ENCODE measurements at places on chromosomes 13 and 19.

GRCh38 chr13:49587311-49587847 is 2.0 kb upstream of the RCBTB1 start:
- no peak for DNase-seq

GRCh38 chr13:64197232-64197631 is 2781.6 kb upstream of the PCDH20 start:
- DNase-seq = no peak

GRCh38 chr13:113581871-113582270 is 2.7 kb upstream of the TFDP1 start:
- DNase-seq = no peak

GRCh38 chr19:54561840-54562239 is 11.8 kb upstream of the LILRA2 start:
- peak; percentile 21 for DNase-seq

DNA sequence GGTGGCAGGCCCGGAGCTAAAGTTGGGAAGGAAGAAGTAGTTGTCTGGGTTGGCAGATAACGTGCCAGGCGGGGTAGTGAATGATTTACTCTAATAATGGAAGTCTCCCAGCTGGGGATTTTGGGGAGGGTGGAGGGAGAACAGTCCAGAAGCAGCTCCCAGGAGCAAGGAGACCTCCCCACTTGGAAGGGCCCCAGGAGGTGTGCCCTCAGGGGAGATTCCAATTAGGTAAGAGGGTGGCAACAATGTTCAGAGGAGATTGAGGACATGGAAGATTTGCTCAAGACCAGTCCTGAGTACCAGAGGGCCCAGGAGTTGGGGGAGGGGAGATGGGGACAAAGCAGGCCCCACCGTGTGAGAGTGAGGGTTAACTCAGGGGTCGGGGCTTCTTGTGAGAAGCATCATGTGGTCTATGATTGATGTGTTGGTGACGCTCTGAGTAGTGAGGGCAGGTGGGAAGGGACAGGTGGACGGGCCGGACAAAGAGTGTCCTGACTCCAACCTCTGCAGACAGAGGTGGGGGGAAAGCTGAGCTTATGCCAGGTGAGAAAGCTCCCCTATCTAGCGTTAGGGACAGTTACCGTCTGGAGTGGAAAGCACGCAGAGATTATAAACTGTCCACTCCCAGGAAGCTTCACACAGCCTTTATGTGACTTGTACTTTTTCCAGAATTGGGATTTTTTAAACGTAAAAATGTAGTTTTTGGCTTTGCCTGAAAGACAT is 3.5 kb downstream of the SPINT2 start:
- DNase-seq = no peak

GRCh38 chr19:32580353-32580900 is 563 bp upstream of the PDCD5 start:
- DNase-seq = no peak

GRCh38 chr19:18704054-18704453 is 20.6 kb downstream of the CRTC1 start:
- no peak for DNase-seq

DNA sequence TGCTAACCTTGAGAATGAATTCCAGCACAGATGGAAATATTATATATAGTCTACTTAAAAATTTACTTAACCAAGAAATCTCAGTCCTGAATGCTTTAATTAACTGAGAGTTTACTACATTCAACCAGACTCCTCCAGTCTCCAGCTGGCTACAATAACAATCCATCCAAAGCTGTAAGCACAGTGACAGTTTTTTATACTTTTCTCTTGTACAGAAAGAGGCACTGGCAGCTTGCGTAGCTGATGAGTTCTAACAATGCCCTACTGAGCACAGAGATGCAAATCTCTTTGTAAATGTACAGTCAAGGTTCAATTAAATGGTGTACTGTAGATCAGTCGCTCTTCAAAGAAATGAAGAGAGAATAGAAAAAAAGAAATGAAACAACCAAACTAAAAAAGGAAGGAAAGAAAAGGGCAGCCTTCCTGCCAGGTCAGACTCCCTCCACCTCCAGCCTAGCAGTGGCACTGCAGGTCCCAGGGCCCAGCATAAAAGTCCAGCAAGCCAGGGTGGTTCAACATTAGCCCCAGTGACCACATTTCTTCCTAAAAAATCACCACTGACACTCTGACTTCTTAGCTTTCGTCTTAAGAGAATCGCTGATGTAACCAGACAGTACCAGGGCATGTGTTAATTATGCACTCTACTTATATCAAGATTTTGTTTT is 88.4 kb downstream of the SACS start:
- no peak for DNase-seq

GRCh38 chr13:74576420-74576819 is 442.2 kb upstream of the KLF12 start:
- no peak for DNase-seq

DNA sequence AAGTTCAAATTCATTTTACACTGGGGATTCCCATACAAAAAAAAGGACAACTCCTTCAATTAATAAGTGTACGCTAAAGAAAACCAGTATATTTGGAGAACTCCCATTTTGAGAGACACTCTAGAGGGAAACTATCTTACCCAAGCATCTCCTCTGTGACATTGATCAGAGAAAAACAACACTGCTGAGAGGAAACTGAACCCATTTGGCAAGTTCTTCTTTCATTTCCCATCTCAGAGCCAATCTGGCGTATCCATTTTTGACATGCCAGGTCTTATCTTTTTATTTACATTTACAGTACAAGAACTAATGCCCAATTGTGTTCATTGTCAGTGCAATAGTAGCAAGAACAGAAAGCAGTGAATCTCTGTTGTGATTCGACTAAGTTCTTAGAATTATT is 30.1 kb downstream of the LIG4 start:
- DNase-seq = no peak

GRCh38 chr13:33528896-33529295 is 243.3 kb upstream of the STARD13 start:
- no peak for DNase-seq

DNA sequence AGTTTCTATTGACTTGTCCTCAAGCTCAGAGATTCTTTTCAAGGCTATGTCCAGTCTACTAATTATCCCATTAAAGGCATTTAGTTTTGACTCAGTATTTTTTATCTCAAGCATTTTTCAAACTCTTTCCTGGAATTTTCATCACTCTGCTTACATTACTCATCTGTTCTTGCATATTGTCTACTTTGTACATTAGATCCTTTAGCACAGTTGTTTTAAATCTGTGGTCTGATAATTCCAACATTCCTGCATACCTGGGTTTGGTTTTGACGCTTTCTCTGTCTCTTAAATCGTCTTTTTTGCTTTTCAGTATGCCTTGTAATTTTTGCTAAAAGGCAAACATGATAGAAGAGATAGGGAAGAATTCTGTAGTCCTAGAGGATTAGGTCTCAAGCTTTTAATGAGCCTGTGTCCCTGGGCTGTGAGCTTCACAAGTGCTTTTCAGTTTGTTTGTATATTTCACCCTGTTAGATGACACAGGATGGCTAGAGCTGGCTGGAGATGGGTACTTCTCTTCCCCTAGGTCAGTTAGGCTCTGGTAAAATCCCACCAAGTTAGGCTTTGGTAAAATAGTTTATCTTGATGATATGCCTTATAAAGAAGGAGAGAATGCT is 46.1 kb upstream of the GPC6 start:
- DNase-seq = no peak

DNA sequence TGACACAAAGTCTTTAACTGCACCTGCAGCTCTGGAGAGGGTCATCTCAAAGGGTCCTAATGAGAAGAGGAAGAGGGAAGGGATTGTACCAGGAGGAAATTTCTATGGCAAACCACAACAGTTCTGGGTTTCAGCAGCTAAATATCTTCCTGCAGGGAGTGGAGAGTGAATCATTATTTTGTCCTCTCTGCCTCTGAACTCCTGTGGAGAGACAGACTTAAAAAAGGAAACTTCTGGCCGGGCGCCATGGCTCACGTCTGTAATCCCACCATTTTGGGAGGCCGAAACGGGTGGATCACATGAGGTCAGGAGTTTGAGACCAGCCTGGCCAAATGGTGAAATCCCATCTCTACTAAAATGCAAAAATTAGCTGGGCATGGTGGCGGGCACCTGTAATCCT is 16.9 kb upstream of the C1QTNF9 start:
- DNase-seq = no peak

DNA sequence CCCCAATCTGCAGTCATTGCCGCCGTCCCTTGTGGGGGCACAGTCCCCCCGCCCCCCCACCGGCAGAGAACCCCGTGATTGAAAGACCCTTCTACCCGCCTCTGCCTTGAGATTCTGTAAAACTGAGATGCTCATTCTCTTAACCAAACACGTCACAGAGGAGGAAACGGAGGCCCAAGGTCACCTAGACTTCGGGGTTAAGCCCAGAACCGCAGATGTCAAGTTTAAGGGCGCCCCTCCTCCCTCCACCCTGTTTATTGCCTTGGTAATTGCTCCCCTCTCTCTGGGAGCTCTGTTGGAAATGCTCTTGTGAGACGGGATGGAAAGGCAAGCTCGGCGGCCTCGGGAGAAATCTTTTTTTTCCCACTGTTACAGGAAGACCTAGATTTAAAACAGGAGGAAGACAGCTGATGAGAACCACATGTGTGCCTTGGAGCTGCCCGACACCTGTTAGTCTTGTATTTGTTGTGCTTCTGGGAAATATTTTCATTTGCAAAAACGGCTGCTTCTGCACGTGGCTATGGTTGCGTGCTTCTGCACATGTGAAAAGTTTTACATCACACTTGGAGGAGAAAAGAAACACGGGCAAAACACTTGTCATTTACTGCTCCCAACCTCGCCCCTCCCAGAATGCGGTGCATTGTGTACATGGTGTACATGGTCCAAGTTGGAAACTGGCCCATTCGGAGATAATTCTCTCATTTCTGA is 1.1 kb upstream of the MED26 start:
- no peak for DNase-seq

DNA sequence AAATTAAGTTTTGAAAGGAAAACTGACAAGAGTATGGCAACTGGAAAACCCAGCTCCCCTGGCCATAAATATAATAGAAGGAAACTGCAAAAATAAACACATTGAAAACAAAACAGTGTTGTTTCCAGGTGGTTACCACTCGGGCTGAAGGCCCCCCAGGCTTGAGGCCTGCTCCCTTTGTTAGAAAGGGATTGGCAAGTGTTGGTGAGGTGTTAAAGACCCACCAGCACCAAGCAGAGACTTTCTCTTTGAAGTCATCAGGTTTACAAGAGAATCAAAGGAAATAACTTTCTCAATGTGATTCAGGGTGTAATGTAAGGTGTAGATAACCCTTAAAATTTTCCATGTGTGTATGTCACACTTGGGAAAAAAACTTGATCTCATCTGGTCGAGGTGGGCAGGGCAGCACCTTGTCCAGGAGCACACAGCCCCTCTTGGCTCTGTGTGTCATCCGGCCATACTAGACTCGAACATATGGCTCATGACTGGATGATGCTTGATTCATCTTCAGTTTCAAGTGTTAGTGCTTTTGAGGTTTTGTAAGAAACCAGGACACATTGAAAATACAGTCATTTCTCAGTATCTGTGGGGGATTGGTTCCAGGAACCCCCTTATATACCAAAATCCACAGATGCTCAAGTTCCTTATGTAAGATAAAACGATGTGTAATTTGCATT is 7.8 kb downstream of the ACTN4 start:
- DNase-seq = no peak

DNA sequence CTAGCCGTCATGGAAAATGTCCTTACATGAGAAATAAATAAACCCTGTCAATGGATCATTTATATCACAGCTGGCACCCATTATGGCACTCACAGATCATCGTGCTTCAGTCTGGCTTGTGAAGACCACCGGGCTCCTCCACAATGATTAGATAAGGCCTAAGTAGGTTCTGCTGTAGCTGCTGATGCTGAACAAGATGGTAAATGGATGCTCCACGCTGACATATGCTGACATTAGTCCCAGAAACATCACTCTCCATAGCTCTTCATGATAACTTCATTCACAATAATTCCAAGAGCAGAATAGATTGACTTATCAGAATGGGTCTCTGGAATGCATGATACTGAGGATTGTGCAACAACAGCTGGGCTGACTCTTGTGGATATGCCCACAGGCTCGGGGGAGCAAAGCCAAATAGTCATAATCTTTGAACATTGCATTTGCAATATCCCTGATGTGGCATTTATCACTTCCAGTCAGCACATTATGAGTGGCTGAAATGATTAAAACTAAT is 63.8 kb upstream of the RXFP2 start:
- no peak for DNase-seq

DNA sequence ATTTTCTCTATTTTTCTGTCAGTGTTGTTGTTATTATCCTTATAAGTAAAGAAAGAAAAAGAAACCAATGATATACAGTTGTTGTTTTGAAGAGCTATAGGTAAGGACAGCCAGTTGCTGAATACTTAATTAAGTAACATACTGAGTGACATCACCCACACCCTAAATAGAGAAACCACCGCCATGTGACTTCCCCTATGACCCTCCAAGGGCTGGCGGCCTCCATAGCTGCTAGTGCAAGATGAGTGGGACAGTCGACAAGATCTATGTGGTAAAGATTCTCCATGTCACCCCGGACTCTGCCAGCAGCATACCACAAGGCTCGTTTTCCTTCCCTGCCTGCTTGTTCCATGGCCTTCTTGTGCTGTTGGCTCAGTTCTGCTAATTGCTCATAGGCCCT is 221.1 kb downstream of the DNAJC15 start:
- DNase-seq = no peak

DNA sequence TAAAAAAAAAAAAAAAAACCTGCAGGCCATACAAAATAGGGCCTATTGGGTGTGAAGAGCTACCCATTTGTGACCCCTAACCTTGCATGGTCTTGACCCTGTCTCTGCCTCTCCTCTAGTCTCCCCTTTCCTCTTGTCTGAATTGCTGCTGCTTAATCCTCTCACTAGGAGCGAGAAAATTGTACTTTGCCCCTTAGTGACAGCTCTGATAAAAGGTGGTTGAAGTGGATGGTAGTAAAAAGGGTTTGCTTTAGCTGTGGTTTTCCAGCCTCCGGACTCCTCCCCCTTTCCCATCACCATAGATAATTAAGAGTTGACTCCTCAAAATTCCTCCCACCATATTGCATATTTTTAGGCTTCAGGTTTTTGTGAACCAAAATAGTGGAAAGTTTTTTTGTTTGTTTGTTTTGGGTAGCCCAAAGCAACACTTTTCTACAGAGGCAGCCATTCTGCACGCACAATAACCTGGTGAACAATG is 23.5 kb downstream of the ACTN4 start:
- DNase-seq = no peak

DNA sequence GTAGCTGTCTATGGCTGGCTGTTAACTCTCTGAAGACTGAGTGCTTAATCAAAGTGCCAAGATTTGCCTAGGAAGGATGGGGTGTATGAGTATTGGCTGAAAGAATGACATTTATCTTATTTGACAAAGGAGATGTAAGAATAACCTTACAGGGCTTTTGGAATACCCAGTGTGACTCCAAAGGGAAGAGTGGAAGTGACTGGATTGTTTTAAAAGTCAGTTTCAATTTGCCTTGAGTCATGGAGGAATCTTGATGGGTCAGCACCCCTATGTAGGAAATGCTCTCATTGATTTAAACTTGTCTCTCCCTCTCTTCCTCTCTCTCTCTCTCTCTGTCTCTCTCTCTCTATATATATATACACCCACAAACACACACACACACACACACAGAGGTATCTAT is 118.4 kb upstream of the CLDN10 start:
- DNase-seq = no peak
